ENCODE measurements at places on chromosomes 3 and 15.
A peak's percentile ranks its signal among the peaks of the same experiment; 100 is the strongest.

DNA sequence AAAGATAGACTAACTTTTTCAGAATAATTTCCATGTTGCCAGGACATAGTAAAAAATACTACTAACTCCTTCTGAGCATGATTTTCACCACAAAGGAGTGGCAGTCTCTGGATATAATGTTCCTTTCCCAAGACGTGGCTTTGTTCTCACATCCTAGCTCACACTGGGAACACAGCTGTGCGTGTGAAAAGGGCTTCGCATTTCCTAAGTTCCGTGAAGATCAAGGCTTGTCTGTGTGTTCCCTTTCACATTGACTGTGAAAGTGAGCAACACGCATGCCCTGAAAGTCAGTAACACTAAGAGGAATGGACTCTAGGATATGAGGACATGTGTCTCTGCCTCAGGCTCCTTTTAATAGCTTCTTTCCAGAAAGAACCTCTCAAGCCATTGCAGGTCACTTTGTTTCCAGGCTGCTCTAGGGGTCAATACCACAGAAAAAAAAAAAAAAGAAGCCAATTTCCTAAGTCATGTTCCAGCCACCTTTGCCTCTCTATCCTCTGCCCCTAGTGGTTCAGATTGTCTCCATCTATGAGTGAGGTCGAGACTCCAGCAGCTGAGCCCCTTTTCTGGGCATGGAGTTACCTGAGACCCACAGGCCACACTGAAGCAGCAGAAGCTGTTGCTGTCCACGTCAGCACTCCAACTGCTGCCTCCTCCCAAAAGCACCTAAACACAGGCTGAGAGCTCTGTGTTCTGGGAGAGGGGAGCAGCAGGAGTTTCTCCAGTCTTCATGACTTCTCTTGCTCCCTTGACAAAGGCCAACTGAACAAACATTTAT, 355.9 kb downstream of the RSL24D1 start:
- DNase-seq = no peak

GRCh38 chr15:72486144-72486543, 12.0 kb downstream of the ARIH1 start:
- DNase-seq = no peak

- no peak for DNase-seq
Measured at GRCh38 chr3:59106085-59106648, 56.3 kb upstream of the CFAP20DC start.

GRCh38 chr3:66744521-66744920, 243.7 kb upstream of the LRIG1 start:
- no peak for DNase-seq

- no peak for DNase-seq
Measured at GRCh38 chr15:92682741-92683510, 27.4 kb upstream of the FAM174B start.

DNA sequence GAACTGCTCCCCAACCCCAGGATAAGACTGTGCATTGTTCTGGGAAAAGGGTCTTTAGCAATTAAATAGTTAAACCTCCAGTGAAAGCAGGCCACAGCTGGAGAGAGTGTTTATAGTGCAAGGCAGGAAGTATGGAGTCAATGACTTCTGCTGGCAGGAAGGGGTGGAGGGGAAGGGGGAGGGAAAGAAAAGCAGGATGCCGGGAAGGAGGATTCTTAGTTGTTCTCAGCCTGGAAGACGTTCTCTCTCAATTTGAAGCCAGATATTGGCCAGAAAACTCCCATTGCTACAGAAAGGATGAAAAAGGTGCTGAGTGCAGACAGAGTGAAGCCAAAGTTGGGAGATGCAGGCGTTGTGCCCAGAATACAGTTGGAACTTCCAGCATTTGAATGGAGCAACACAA, 35.7 kb upstream of the ACTL6A start:
- DNase-seq = no peak

GRCh38 chr3:73540969-73541740, 83.6 kb downstream of the PDZRN3 start:
- DNase-seq = no peak

- no peak for DNase-seq
Measured at GRCh38 chr3:174125267-174125824, 727.8 kb downstream of the NLGN1 start.

DNA sequence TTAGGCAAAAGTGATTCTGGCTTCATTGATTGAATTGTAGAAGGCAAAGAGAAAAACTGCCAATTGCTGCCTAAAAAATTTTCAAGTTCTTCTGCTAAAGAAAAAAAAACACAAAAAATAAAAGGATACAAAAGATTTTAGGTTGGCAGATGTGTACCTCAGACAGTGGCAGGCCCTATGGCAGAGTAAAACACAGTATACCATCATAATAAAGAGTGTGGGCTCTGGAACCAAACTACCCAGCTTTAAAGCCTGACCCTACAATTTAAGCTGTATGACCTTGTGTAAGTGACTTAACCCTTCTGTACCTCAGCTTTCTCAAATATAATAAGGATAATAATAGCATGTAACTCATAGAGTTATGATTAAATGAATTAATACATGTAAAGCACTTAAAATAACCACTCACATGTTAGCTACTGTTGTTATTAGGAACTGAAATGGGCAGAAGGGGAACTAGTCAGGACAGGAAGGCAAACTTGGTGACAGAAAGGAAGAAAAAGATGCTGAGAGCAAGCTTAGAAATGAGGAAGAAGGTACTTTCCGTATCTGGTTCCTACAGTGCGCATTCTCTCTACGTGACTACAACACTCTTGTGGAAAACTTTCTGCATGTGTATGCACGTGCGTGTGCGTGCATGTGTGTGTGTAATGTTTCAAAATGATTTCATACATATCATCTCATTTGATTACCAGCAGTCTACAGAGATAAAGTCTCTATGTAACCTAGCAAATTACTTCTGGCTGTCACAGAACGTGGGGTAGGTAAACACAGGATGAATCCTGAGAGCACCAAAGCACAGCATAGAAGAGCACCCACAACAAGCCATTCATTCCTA, 13.6 kb upstream of the GATM start:
- no peak for DNase-seq

DNA sequence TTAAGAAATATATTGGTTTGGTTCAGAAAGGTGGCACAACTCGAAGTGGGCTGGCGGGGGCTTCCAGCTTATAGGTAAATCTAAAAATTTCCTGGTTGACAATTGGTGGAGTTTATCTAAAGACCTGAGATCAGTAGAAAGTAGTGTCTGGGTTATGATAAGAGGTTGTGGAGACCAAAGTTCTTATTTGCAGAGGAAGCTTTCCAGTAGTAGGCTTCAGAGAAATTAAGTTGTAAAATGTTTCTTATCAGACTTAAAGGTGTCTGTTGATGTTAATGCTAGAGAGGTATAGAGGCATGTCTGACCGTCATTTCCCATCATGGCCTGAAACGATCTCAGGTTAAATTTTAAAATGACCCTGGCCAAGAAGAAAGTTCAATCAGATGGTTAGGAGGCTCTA, 565.2 kb upstream of the DPPA4 start:
- DNase-seq = no peak

GRCh38 chr3:133209871-133210550, 171.8 kb downstream of the TMEM108 start:
- no peak for DNase-seq

- DNase-seq = peak; percentile 11
Measured at GRCh38 chr15:83207660-83208366, at the start of gene HDGFL3. HDGFL3 (minus strand) TSS chr15:83207823; CDS start chr15:83207414, 409 bp downstream.

DNA sequence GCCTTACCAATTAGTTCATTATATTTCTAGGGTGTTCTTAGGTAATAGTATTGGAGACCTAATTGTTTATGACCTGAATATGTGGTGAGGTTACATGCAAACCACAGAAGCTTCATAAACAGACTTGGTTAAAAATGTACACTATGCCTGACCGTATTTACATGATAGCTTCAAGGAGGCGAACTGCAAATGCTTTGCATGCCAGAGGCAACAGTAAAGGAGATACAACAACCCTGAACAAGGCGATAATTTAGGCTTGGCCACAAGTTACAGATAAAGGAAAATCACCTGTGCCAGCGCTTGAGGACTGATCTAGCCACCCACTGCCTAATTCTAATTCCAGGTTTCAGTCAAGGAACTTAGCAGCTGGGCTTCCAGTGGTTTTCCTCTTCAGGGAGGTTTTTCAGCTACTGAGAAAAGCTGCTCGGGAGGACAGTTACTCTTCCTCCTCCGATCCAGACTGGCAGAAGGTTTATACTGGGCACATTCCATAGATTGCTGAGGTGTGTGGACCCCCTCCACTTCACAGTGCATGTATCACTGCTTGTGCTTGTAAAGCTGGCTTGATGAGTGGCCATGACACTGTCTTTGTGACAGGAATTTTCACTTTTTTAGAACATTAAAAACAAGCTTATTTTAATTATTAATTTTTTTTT, 95.6 kb downstream of the DHX36 start:
- DNase-seq = no peak

- DNase-seq = no peak
Measured at GRCh38 chr3:36380221-36381031, at the start of gene STAC. STAC (plus strand) TSS chr3:36380504; CDS start chr3:36380644, 140 bp downstream.

GRCh38 chr3:170714122-170714521, 128.2 kb upstream of the SLC7A14 start:
- no peak for DNase-seq

GRCh38 chr3:78281381-78281780, 1241.5 kb downstream of the ROBO2 start:
- no peak for DNase-seq

DNA sequence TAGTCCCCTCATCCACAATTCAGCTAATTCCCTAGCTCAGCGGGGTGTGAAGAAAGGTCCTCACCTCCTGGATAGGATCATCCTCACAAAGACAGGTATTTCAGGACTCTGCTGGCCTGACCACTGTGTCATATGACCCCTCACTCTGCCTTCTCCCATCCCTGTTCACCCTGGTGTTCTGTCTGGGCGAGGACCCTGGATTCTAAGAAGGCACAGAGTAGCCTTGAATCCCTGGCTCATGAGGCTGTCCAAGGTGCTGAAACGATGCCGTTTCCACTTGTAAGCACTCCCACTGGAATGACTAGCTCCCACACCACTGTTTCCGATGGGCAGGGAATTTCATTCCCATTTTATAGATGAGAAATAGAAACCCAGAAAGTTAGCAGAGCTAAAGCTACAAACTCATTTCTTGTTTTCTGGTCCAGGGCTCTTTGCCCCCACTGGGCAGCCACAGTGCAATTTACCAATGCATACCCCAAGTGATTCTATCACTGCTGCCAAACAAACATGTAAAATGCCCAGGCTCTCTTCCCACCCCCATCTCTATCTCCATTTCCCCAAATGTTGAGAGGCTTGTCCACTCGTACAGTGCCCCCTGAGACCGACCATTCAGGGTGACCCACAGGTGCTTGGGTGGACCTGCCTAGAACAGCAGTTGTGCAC, 83.2 kb downstream of the RAB11A start:
- DNase-seq = no peak

GRCh38 chr15:42092398-42093318, 1.7 kb downstream of the PLA2G4D start:
- DNase-seq = no peak

GRCh38 chr3:98733053-98733811, 29.9 kb upstream of the ST3GAL6 start:
- DNase-seq = no peak

DNA sequence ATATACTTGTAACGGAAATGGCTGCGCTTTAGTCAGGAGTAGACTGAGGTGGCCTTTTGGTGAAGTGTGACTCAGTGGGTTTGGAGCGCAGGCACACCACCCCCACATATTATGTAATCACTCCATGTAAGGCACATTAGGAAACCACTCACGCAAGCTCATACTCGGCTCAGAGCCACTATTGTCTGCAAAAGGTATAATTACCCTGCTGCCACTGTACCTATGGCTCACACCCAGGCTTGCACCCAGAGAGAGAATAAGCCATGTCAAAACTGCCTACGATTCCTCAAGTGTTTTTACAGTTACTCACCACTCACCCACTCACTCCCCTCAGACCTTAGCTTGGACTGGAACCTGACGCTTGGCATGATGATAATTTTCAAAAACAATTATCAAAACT, 611.9 kb upstream of the CCDC54 start:
- DNase-seq = no peak

GRCh38 chr3:33377931-33378330, 62.3 kb downstream of the UBP1 start:
- DNase-seq = no peak

GRCh38 chr3:72776-73175, 123.8 kb upstream of the CHL1 start:
- DNase-seq = no peak

GRCh38 chr15:67172172-67172571, 82.3 kb downstream of the AAGAB start:
- DNase-seq = no peak

DNA sequence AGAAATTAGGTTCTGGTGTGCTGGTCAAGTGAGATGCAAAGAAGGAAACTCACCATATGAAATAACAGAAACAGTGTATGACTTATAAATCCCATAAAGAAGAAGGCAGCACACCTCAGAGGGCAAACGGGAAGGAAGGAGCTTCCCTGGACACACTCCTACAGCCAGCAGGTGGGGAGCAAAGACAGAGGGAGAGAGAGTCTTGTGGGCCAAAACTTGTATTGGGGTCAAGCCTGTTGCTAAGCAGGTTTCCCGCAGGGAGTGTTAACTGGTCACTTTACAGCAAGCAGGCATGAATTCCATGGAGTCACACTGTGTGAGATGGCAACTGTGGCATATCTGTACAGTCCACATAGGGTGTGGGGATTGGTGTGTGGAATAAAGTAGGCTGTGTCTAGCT, 222.9 kb upstream of the NDN start:
- DNase-seq = no peak

DNA sequence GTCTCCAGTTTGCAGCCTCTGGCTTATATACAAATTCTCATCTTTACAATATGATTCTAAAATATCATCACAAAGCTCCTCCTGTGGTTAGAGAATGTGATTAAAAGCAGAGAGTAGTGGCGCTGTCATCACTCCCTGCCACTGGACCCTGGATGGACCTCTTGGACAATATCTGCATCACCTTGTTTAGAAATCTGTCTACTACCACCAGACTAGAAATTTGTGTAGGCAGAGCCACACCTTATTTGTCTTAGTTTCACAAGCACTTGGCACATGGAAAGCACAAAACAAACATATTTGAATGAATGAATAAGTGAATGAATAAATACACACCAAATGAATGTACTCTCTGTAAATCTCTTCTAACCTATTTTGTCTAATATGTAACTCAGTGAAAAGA, 68.1 kb downstream of the IMPG2 start:
- no peak for DNase-seq

DNA sequence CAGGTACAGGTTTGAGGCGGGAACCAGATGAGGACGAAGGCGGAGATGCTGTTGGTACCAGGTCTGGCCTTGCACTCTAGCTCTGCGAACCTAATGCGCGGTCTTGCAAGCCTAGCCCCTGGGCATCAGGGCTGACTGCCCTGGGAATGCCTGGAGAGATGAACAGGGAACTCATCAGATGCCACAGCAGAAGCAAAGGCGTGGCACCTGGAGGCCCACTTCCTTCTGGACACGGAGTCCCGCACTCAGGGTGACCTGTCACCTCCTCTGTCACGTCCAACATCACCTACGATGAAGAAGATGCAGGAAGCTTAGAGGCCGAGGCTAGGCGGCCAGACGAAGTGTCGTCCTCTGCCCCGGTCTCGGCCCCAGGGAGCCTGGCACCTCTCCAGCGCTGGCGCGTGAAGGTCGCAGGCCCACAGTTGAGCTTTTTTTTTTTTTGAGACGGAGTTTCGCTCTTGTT, 9.4 kb downstream of the RPLP1 start:
- no peak for DNase-seq

GRCh38 chr3:55951388-55951787, 464.3 kb upstream of the WNT5A start:
- no peak for DNase-seq

GRCh38 chr3:34015204-34016142, 217.0 kb downstream of the PDCD6IP start:
- no peak for DNase-seq
